Ascending aorta (tissue), 2 donors: ENCODE measurements at places on chromosomes 5 and 9.
A peak's percentile ranks its signal among the peaks of the same experiment; 100 is the strongest.

- DNase-seq: no peak
Observed at GRCh38 chr5:175800656-175801081, 70.7 kb upstream of the CPLX2 start.

DNA sequence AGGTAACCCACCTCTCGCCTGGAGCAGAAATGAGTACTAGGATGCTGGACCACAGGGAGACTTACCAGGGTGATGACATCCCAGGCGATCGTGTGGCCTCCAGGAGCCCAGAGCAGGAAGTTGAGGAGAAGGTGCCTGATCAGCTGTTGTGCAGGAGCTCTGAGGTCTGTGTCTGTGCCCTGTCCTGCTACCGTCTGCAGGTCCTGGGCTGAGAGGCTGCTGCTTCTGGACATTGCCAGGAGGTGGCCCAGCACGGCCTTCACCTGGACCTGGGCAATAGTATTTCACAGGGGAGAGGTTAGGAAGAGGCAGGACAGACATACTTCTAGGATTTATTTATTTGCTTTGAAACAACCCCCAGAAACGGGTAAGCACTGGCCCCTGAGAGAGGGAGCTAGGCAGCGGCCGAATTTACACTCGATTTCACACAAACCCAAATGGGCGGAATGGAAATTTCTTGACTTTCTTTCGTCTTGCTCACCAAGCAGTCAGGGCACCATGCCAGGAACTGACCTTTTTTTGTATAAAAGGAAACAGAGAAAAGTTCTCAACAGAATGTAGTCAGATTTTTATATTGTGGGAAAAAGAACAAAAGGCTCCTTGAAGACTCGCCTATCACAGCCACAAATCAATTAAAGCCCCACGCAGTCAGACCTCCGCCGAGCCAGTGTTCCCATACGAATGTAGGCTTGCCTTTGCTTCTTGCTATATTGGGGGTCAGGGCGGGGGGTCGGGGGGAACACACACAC, 210.3 kb downstream of the FANCC start:
- peak; percentile 90 for DNase-seq

DNA sequence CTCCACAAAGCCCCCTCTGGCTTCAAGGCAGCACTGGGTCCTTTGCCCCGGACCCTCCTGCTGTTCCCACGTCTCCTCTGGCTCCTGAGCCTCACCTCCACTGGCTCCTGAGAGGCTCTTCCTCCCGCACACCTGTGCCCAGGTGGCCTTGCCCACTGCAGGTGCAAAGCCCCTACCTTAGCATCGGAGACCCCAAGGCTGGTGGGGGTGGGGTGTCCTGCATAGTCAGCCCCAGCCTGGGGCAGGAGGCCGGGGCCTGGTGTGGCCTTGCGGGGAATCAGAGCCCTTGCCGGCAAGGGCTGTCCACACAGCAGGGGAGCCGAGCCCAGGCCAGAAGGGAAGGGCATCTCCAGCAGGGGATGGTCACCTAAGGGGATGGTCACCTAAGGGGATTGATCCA, 41.3 kb upstream of the CEP72 start:
- no peak for DNase-seq

DNA sequence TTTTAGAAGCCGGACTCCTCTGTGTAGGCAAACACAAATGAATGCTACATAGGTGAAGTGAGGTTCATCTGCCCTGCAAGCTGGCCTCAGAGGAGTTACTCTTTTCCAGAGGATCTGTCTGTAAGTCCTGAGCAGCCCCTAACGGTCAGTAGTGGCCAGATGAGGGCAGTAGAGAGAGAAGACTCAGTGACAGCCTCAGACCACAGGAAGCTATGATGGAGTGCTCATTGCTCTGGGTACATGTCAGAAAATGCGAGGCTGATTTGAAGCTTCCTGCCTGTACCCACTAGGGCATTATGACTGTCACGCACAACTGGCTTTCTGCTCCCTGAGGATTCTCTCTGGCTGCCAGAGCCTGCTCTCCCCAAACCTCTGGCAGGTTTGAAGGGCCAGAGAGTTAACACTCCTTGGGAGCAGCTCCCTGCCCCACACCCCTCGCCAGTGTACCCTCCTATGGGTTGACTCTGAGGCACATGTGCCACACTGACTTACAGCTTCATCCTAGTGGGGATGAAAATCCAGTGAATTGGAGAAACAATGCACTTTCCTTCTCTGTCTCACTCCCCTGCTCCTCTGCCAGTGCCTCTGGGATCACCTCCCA, 141.5 kb downstream of the GABRG2 start:
- no peak for DNase-seq

- DNase-seq: no peak
Observed at GRCh38 chr5:172819569-172819968, 14.5 kb upstream of the ERGIC1 start.

GRCh38 chr9:87336407-87336806, 161.3 kb upstream of the DAPK1 start:
- no peak for DNase-seq

- DNase-seq: no peak
Observed at GRCh38 chr5:98657559-98657958, 115.9 kb upstream of the RGMB start.

GRCh38 chr5:59645380-59645779, 248.1 kb downstream of the PDE4D start:
- no peak for DNase-seq

GRCh38 chr5:154365823-154366222, 80.0 kb upstream of the SAP30L start:
- no peak for DNase-seq

DNA sequence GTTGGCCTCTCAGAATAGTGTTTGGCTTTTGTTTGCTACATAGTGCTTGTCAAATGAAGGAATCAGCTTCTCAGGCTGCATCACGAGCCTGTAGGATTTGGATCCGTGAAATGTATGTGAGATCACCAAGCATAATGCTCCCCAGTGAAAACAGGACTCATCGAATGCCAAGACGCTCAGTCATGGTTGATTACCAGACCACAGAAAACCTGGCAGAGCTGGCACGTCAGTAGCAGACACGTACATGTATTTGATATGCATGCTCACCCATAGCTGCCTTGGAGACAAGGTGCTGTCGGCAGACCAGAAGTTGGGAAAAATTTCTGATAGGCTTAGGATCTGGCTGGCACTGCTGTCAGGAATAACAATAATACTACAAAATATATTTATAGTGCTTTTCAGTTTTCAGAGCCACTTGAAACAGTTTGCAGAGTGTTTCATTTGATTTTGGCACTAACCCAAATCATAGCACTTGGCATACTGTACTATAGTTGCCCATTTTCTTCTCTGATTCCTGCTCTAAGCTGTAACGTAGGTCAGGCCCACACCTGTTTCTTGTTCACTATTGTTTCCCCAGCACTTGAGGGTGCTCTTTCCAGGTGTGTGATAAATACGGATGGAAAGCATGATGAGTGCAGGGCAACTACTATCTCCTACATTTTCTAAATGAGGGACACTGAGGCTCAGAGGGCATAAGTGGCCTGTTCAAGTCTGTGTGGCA, 226.1 kb downstream of the NR3C1 start:
- DNase-seq: peak; percentile 87

GRCh38 chr5:176573564-176574296, 24.6 kb downstream of the CDHR2 start:
- no peak for DNase-seq

DNA sequence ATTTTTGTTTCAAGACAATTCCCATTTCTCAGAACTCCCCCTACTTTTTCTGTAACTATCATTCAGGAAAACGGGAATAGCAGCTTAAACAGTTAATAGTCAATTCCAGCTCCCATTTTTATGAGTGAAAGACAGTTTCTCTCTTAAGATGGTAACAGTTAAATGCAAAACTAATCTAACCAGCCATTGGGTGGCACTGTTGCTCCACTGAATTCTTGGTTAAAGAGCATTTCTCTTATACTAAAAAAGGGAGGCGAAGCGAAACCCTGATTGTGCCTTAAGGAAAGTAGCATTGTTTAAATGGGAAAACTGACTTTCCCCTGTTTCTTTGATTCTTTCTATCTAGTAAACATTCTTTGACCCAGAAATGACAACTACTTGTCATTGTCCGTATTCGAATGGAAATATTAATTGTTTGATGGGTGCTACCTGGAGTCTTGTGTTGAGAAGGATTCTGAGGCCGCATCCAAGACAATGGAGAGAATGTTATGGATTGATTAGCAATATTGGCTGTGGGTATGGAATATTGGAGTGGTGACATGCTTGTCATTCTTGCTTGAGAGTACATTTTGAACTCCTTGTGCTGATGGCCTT, 507.8 kb downstream of the MAT2B start:
- no peak for DNase-seq

DNA sequence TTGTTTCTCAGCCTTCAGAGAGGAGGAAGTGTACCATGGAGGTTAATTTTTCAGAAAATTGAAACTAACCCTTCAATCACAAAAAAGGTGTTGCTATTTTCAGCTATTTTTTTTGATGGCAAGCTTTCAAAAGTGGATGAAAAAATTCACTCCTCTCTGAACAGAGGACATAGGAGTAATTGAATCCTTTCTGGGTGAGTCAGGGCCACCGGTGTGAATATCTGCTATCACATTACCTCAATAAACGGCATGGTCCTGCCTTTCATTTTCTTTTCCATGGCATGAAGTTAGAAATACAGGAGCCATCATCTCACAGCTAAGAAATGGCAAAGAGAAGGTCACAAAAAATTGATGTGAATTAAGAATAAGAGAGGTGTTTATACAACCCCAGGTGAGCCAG, 90.2 kb upstream of the CCDC112 start:
- DNase-seq: no peak

DNA sequence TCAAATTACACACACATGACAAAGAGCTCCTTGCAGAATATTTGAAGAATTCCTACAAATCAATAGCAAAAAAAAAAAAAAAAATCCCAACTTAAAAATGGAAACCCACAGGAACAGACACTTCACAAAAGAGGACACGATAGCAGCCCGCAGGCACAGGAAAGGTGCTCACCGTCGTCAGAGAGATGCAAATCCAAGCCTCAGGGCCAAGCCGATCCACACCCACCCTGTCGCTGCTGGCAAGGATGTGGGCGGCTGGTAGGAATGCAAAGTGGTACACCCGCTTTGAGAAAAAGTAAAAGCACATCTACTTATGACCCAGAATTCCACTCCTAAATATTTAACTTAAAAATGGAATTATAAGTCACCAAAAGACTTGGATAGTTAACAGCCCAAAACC, 10.8 kb downstream of the LCN9 start:
- no peak for DNase-seq

GRCh38 chr5:143801252-143801939, 10.6 kb upstream of the HMHB1 start:
- DNase-seq: no peak

DNA sequence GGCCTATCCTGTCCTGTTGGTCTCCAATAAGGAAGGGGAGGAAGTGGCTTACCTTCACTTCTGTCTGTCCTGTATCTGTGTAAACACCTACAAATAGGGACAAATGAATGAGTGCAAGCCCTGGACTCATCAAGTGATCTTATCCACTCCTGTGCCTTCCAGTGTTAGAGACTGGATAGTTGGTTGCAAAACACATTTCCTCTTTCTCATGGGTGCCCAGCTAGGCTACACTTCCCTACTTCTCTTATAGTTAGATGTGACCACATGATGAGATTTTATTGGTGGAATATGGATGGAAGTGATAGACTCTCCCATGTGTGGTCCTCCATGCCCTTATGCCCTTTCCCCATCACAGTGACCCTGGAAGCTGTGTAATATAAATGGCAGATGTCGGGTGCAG, 16.9 kb upstream of the PFDN1 start:
- DNase-seq: no peak

GRCh38 chr9:77215874-77216273, 38.5 kb downstream of the VPS13A start:
- DNase-seq: no peak

DNA sequence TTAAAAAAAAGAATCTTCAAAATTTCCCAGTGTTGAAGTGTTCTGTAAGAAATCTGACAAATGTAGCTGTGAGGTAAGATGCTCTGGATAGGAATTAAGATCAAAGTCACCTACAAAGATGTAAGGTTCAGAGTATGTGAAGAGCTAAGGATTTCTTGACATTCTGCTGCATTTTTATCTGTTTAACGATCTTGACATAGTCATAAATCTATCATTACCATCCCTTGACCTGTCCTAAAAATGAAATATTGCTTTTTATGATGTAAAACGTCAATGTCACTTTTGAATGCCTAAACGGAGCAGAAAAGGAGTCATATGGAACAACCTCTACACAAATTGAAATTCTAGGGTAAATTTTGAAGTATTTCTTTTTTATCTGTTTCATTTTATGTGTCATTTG, 939.3 kb downstream of the CDH18 start:
- DNase-seq: no peak

DNA sequence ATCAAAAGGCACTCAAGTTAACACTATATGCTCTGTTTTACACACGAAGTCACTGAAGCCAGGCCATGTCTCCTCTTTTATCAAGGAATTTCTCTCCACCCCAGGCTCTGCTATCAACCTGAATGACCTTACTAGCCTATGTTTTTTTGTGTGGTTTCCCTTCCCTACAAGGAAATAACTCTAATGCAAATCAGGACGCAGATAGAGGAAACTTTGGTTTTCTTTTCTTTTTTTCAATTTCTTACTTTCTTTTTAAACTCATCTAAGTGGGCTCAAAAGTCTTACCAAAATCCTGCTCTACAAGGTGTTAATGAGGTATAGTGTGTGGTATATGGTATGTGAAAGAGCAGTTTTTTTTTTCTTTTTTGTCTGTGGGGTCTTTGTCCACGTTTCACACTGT, 5.5 kb upstream of the SLC46A2 start:
- no peak for DNase-seq

DNA sequence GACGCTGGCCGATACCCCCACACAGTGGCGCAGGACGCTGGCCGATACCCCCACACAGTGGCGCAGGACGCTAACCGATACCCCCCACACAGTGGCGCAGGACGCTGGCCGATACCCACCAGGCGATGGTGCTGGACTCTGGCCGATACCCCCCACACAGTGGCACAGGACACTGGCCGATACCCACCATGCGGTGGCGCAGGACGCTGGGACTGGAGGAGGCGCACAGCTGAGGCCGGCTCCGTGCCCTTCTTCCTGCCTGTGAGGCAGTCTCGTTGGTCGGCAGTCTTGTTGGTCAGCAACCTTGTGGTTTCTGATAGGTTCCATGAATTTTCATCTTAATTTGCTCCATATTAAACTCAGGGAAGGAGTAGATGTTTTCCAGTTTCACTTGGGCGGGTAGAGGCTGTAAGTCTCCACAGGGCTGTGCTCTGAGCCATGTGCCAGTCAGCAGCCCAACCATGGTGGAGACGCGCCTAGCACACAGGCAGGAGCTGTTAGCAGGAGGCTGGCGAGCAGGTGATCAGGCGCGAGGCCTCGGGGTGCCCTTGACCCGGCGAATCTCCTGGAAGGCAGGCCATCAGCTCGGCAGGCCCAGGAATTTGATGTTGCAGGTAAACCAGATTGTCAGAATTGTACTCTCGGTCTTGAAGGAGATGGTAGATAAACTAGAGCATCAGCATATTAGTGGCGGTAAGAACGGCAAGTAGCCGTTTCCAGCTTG, 75.6 kb downstream of the EHMT1 start:
- DNase-seq: no peak
